ENCODE measurements at places on chromosomes 13 and 19.

DNA sequence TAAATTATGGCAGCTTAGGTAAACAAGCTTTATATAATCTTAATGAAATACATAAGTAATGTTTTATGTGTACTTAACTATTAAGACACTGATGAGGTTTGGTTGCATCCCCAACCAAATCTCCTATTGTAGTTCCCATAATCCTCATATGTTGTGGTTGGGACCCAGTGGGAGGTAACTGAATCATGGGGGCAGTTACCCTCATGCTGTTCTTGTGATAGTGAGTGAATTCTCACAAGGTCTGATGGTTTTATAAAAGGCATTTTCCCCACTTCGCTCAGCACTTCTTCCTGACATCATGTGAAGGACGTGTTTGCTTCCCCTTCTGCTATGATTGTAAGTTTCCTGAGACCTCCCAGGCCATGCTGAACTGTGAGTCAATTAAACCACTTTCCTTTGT, 212.7 kb downstream of the DIAPH3 start:
- no peak for DNase-seq

- DNase-seq = no peak
Observed at GRCh38 chr19:41912899-41913537, 15.2 kb downstream of the ERFL start.

GRCh38 chr13:79307433-79307861, 98.6 kb downstream of the RBM26 start:
- DNase-seq = no peak

- no peak for DNase-seq
Observed at GRCh38 chr13:73251626-73252265, 192.9 kb downstream of the KLF5 start.

- no peak for DNase-seq
Observed at GRCh38 chr13:71214821-71215220, 652.2 kb downstream of the DACH1 start.

- no peak for DNase-seq
Observed at GRCh38 chr19:49111218-49111998, 2.8 kb upstream of the LIN7B start.

- DNase-seq = peak; percentile 75
Observed at GRCh38 chr19:58575183-58576041, 2.3 kb upstream of the MZF1 start.

GRCh38 chr19:2543463-2544442, 67.8 kb downstream of the GADD45B start:
- peak; percentile 57 for DNase-seq

GRCh38 chr13:113178070-113178895, 19.8 kb downstream of the PROZ start:
- DNase-seq = no peak
